Activated T-helper 17 cell treated with anti-CD3 and anti-CD28 coated beads, Interleukin-2, amount 50 U/mL, for 72 hours (primary cell): ENCODE measurements at places on chromosomes 13 and 19. TPM values are rescaled to one million over a fixed set of nuclear protein-coding genes. Genes with fewer than 3 reads are reported as not detected.

NFIX gene
- total RNA-seq, result 1.1 TPM

SLC10A2 gene
- not detected for total RNA-seq

MED4 gene
- total RNA-seq, result 42.0 TPM

COL4A1 gene
- not detected for total RNA-seq

LTBP4 gene
- 331 TPM for total RNA-seq

ZNF560 gene
- 0.35 TPM for total RNA-seq

PLVAP gene
- total RNA-seq, result 0.53 TPM

ZNF566 gene
- total RNA-seq, result 5.6 TPM

SLC1A6 gene
- total RNA-seq, result not detected

SYT3 gene
- total RNA-seq, result not detected

EPS8L1 gene
- 1.4 TPM for total RNA-seq

NLRP11 gene
- 0.11 TPM for total RNA-seq

ZNF541 gene
- total RNA-seq, result 0.04 TPM

CACNA1A gene
- total RNA-seq, result 2.5 TPM

DPRX gene
- total RNA-seq, result not detected
